ENCODE measurements at places on chromosomes 16 and 17.

GRCh38 chr16:8722025-8722348, 47.6 kb downstream of the ABAT start:
- no peak for DNase-seq

DNA sequence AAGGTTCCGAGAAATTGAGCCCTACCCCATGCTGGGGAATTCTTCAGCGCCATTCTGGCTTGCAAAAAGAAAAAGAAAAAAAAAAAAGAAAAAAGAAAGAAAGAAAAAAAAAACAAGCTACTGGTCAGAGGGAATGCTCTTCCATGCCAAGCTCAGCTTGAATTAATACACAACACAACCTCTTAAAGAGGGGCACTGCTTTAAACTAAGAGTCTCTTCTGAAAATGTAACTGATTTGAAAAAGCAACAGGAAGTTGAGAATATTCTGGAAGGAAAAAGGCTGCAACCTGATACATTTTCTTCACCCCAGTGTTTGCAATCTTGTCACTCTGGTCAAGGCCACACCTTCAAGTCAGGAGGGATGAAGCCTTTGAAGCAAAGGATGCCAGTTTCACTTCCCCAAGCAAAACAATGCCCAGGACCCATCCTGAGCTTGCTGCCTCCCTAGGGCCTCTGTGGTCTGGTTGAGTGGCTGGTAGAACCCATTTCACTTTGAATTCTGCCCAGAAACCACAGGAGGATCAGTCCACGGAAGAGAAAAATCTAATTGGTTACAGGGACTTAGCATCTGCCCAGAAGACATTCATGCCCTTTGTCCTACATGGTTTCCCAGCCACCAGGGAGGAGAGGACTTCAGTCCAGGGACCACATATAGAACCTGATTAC, 389.7 kb downstream of the SOX9 start:
- DNase-seq, result peak; percentile 61

DNA sequence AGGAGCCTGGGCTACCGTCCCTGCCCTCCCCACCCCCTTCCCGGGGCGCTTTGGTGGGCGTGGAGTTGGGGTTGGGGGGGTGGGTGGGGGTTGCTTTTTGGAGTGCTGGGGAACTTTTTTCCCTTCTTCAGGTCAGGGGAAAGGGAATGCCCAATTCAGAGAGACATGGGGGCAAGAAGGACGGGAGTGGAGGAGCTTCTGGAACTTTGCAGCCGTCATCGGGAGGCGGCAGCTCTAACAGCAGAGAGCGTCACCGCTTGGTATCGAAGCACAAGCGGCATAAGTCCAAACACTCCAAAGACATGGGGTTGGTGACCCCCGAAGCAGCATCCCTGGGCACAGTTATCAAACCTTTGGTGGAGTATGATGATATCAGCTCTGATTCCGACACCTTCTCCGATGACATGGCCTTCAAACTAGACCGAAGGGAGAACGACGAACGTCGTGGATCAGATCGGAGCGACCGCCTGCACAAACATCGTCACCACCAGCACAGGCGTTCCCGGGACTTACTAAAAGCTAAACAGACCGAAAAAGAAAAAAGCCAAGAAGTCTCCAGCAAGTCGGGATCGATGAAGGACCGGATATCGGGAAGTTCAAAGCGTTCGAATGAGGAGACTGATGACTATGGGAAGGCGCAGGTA, 762 bp downstream of the CDK12 start:
- DNase-seq, result no peak

DNA sequence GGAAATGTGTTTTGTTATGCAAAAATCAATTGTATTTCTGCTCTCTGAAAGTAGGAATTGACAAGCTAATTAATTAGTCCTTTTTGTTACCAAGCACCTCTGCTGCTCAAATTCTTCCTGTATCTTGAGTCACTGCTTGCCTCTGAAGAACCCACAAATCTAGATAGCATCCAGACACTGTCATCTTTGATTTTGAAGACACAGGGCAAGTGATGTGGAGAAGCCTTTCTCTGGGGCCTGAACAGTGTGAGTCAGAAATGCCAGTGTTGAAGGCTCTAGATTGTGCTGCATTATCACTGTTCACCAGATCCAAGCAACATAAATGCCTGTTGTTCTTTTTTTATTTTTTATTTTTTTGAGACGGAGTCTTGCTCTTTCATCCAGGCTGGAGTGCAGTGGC, 10.9 kb upstream of the ST6GALNAC1 start:
- no peak for DNase-seq

GRCh38 chr16:49491771-49492761, 118.5 kb downstream of the C16orf78 start:
- DNase-seq, result peak; percentile 56

DNA sequence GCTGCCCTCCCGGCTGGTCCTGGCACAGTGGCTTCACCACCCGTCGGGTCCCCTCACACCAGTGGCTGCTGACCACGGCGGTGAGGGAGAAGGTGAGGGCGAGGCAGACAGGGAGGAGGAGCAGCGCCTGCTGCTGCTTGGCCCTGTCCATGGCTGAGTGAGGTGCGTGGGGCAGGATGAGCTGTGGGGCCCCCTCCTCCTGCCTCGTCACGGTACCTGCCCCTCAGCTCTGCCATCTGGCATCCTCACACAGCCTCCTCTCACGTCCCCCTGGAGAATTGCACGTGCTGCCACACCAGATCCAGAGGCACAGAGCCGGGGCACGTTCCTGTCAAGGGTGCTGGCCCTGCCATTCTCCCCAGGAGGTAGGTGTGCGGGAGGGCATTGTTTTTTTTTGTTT, at the start of gene GSG1L2:
GSG1L2 (minus strand) TSS at position 159 of the 400 bp plus-strand sequence; CDS start at position 151, 8 bp downstream.
- no peak for DNase-seq

DNA sequence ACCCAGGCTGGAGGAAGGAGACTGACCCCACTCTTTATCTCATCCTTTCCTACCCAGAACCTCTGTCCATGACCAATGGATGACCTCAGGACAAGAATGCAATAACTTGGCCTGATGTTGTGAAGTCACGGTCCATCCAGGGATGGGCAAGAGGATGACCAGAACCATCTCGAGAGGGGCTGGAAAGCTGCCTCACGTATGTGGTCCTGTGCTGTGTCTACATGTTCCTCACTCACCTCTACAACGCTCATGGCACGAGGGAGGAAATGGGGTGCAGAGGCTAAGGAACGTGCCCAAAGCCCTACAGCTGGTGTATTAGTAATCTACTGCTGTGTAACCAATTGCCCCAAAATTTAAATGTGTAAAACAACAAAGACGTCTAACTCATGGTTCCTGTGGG, 7.3 kb upstream of the KCTD5 start:
- DNase-seq, result no peak

DNA sequence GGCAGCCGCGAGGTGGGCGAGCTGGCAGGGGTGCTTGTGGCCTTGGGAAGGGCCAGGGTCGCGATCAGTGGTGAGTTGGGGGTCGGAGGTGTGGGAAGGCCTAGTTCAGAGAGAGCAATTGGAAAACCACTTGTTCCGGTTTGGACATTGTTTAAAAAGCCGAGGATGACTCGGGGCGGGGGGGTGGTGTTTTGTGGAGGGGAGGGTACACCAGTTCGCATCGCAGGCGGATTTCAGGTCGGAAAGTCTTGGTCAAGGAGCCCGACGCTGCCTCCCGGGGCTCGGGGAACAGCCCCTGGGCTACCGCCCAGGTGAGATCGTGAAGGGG, 66.4 kb downstream of the KPNA2 start:
- no peak for DNase-seq

- no peak for DNase-seq
Measured at GRCh38 chr16:4924593-4925292, 12.2 kb downstream of the PPL start.

DNA sequence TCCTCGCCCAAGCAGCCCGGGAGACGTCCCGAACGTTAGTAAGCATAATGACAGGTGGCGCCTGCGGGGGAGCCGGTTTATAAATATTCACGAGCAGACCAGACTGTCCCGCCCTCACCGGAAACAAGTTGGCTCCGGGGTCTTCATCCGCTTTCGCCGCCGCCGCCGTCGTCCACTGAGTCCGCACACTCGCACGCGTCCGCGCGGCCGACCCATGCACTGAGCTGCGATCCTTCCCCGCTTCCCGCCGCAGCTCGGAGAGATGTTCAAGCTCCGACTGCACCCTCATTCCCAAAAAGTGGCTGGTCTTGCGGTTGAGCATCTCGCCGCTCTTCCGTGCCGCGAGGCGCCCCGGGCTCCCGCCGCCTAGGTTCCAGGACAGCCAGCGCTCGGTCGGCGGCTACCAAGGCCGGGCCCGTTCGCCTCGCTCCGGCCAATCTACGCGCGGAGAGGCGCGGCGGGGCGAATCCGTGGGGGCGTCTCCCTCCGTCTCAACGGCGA, 385 bp downstream of the CFAP119 start:
- DNase-seq, result peak; percentile 35

GRCh38 chr17:73770115-73770848, 126.0 kb upstream of the SDK2 start:
- peak; percentile 96 for DNase-seq

- DNase-seq, result no peak
Measured at GRCh38 chr17:21010705-21011596, 31.9 kb downstream of the USP22 start.

DNA sequence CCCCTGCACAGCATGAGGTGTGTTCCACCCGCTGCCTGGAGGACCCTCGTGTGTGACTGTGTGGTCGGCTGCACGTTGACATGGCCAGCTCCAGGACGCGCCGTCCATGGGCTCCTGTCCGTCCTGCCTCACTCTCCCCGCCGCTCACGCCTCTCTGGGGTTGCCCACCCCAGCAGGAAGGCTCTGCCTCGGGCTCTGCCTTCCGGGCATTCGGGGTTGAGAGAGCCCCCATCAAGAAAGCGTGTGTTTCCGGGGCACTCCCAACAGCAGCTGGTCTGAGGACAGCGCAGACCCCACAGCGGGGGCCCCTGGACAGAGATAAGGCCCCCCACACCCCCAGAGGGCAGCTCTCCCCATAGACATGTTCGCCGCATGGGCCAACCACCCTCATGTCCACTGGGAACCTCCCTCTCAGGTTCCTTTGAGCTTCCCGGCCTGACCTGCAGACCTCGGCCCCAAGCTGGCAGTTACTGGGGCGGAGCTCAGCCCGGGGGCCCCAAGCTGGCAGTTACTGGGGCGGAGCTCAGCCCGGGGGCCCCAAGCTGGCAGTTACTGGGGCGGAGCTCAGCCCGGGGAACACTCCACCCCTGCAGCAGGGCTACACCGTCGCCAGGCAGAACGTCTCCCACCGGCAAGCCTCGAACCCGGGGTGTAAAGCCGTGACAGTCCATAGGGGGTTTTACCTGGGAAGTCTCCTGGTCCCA, 8.4 kb upstream of the PIEZO1 start:
- DNase-seq, result no peak

DNA sequence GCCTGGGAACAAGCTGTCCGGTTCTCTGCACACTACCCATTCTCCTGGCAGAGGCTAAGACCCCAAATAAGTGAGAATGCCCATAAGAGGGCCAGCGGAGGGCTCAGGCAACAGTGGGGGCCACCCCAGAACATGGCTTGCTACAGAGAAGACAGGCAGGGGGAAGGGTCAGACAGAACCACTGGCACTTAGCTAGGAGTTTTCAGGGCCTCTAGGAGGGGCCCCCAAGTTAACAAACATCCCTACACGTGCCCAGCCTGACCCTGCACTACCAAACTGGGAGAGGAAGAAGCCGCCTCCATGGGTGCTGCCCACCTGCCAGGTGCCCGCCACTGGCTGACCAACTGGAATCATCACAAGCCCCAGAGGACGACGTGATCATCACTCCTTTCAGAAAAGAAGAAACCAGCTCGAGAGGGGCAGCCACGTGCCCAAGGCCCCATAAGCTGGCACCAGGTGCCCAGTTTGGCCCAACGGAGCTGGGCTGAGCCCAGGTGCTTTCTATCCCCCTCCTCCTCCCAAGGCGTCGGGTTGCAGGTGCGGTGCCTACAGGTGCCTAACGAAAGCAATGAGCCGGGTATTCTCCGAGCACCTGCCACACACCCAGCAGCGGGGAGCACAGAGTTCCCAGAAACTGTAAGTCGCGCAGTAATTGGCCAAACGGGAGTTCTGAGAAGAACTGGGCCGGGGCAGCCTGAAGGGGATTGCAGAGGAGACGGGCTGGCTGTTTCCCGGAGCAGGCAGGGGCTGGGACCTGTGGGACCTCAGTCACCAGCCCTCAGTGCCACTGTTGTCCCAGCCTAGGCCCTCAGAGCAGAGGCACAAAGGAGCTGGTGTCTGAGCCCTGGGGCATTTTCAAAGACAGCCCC, 13.2 kb downstream of the RPH3AL start:
- no peak for DNase-seq

GRCh38 chr16:17265154-17265553, 205.6 kb downstream of the XYLT1 start:
- DNase-seq, result no peak

- DNase-seq, result no peak
Measured at GRCh38 chr16:21602785-21603184, 3.4 kb downstream of the METTL9 start.

- DNase-seq, result no peak
Measured at GRCh38 chr16:68834550-68834949, 8.8 kb upstream of the TANGO6 start.

DNA sequence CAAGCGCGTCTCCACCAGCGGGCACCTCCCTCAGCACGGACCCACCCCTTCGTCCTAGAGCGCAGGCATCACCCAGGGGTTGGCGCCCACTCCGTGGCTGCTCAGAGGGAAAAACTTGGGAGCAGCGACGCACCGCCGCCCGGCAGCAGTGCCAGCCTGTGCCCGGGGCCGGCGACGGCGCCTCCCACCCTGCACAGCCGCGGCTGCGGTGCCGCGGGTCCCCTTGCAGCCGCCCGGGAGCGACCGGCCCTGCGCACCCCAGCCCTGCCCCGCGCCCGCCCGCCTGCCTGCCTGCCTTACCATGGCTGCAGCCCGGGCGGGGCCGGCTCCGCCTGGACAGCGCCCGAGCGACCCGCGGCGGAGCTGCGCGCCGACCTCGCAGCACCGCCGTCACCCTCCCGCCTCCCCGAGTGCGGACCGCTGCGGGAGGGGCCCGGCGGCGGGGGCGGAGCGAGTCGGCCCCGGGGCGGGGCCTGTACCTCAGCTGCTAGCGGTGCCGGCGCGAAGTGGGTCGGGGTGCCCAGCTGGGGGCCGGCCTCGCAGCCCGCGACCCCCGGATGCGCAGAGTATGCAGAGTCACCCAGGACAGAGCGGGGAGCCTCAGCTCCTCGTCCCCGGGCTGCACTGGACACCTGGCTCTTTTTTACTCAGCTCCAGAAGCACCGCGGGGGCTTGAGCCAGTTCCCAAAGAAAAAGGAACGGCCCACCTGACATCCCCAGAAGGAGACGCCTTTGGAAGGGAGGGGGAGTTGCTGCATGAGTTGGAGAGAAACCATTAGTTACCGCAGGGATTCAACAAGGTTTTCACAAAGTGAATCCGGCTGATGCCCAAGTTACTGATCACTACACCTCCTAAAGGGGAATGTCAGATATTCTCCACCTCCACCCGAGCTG, 17.5 kb upstream of the MTMR4 start:
- DNase-seq, result peak; percentile 42

- DNase-seq, result peak; percentile 48
Measured at GRCh38 chr17:66981983-66982508, 17.5 kb downstream of the CACNG4 start.

- no peak for DNase-seq
Measured at GRCh38 chr17:38658741-38659345, 15.9 kb downstream of the EPOP start.

DNA sequence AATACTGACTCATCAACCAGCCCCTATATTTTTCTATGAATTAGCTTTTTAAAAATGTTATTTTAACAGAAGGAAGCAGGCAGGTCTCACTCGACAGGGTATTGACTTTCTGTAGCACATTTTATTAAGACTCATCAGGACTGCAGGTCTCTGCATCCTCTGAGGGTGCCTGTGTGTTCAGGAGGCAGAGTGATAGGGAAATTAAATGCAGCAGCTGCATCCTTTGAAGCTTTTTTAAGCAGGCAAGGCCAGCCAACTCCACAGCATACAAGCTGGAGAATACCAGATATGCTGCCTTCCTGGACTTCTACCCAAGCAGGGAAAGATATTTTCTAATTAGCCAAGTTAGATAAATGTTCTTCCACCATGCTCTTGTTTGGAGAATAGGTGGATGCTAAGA, 124.9 kb downstream of the WSCD1 start:
- DNase-seq, result no peak
